Activated T-cell treated with anti-CD3 and anti-CD28 coated beads for 48 hours (primary cell): ENCODE measurements at places on chromosomes 5 and 9.

DNA sequence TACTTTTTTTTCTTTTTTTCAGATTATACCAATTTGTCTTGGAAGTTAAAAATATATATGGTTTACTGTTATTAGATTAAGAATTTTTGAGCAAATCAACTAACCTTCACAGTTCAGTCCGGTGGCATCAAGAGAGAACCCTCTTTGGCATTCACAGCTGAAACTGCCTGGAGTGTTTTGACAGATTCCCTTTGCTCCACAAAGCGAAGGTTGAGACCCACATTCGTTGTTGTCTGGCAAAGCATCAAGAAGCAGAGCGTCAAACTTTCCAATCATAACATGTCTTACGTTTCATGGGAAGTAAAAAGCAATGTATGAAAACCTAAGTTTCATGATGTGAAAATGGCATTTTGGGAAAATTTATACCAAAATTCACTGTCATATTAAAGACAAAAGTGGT is 190.2 kb downstream of the SLC12A2 start:
- no peak for DNase-seq

GRCh38 chr5:142900927-142901326 is 130.8 kb downstream of the ARHGAP26 start:
- DNase-seq: no peak

DNA sequence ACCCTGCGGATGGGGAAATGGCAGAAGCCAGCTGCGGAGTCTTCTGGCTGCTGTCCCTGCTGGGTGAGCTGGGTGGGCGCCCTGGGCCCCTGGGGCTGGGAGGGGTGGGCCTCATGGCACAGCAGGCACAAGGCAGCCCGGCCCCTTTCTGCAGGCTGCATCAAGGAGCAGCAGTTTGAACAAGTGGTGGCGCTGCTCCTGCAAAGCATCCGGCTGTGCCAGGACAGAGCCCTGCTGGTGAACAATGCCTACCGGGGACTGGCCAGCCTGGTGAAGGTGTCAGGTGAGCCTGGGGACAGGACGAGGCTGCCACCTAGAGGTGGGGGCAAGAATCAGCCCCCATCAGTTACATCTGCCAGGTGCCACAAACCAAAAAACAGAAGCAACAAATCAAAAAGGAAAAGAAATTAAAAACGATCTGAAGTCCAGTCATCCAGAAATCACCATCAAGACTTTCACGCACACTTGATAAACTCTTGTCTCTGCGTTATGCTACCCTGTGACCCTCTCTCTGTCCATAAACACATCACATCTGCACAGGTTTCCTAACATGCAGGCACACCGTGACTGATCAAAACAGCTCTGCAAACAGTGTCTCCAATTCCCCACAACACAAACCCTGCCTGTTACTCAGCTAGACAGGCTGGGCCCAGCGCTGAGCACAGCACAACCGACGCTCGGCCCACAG is 13.9 kb downstream of the REXO4 start:
- DNase-seq: peak; percentile 48

DNA sequence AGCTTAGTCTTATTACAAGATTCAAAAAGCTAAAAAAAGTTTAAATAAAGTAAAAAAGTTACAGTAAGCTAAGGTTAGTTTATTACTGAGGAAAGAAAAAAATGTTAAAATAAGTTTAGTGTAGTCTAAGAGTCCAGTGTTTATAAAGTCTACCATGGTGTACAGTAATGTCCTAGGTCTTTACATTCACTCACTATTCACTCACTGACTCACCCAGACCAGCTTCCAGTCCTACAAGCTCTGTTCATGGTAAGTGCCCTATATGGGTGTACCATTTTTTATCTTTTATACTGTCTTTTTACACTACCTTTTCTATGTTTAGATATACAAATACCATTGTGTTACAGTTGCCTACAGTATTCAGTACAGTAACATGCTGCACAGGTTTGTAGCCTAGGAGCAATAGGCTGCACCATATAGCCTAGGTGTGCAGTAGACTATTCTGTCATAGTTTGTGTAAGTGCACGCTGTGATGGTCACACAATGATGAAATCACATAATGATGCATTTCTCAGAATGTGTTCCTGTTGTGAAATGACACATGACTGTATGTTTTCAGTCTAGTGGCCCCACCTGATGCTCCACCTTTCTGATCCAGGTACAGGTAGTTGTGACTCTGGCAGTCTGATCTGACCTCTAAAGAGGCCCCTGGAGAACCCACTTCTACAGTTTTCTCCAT is 45.7 kb downstream of the SNX18 start:
- no peak for DNase-seq

- DNase-seq: no peak
These were observed 13.2 kb downstream of the NINJ1 start for GRCh38 chr9:93120846-93121315.

DNA sequence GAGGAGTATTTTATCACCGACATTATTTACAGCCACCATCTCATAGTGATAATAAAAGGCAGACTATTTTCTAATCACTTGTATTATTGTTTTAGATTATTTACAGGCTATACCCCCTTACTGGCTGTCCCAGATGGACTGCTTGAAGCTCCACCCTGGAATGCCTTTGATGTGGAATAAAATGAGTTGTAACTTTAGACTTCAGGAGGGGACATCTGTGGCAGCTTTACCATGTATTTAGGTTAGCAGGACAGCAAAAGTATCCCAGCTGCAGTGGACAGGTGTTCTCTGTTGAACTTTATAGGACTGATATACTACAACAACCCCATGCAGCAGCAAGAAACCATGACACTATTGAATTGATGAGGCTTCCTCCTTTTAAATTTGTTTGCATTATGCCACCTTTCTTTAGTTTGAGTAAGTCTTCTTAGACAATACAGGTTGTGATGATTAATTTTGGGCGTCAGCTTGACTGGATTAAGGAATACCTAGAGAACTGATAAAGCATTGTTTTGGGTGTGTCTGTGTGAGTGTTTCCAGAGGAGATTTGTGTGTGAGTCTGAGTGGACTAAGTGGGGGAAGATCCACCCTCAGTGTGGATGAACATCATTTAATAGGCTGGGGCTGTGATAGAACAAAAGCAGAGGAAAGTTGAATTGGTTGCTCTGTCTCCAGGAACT is 29.2 kb upstream of the C9orf57 start:
- DNase-seq: no peak

DNA sequence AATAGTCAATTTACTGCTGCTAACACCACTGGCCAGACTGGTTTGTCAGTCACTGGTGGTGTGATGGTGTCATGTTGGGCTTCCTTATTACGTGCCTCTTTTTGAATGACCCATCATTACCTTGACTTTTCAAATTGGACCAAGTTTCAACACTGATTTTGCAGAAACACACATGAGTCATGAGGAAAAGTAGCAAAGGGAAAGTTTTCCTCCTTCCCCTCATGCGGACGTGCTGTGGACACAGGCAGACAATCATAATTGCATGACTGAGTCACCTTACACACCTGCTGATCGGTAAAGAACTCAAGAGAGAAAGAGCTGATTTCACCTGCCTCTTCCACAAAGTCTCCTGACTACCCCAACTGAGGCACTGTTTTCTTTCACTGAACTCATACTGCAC is 324.5 kb downstream of the ARRDC3 start:
- no peak for DNase-seq

GRCh38 chr5:92371171-92371888 is 988.2 kb upstream of the ARRDC3 start:
- no peak for DNase-seq

DNA sequence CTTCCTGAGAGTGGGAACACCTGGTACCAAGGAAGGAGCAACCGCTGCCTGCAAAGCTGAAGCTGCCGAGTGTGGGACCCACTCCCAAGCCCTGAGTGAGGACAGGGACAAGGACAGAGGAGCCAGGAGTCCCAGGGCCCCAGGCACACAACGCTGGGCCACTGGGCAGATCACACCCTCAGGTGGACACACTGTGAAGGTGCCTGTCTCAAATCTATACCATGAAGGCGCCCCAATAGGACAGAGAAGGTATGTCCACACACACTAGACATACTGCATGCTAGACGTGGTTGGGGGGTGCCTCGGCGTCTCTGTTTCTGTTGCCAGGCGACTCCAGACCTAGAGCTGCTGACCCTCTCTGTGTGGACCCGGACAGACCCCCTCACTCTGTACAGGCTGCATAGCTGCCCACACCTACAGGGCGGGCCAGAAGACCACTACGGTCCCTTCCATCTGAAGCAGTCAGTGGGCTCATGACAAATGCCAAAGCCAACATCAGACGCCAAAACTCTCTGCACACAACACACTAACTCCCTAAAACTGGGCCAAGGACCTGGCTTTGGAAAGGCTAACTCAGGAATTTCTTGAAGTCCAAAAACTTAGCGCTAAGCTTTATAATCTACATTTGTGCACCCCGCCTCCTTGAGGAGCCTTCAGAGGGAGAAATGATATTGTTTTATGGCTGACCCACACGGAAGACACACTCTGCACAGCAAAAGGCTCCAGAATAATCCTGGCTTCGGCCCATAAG is 60.7 kb downstream of the ROR2 start:
- no peak for DNase-seq

- no peak for DNase-seq
These were observed 50.2 kb downstream of the PPP2R2B start for GRCh38 chr5:146828385-146828784.

DNA sequence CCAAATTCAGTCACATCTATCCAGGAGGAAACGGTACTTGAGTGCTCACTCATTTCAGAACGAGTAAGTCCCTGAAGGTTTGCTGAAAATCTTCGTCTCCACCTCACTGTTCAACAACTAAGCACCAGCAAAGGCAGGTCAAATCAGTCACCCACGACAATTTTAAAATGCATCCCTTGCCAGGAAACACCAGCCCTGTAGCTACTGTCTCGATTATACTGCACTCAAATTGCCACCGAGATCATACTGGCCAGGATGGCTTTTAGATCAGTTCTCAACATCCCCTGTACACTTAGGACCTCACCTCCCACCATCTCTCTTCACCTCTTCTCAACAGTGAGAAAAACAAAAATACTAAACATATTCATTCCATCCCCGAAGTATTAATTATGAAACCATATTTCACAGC is 298.6 kb downstream of the AGTPBP1 start:
- DNase-seq: no peak

- no peak for DNase-seq
These were observed 11.7 kb upstream of the CFAP157 start for GRCh38 chr9:127694890-127695720.

GRCh38 chr5:177496727-177497291 is 595 bp downstream of the PDLIM7 start:
- no peak for DNase-seq

- no peak for DNase-seq
These were observed at the start of gene RHOBTB3 for GRCh38 chr5:95730730-95731570. RHOBTB3 (plus strand) TSS chr5:95731336; CDS start chr5:95731683, 347 bp downstream.

DNA sequence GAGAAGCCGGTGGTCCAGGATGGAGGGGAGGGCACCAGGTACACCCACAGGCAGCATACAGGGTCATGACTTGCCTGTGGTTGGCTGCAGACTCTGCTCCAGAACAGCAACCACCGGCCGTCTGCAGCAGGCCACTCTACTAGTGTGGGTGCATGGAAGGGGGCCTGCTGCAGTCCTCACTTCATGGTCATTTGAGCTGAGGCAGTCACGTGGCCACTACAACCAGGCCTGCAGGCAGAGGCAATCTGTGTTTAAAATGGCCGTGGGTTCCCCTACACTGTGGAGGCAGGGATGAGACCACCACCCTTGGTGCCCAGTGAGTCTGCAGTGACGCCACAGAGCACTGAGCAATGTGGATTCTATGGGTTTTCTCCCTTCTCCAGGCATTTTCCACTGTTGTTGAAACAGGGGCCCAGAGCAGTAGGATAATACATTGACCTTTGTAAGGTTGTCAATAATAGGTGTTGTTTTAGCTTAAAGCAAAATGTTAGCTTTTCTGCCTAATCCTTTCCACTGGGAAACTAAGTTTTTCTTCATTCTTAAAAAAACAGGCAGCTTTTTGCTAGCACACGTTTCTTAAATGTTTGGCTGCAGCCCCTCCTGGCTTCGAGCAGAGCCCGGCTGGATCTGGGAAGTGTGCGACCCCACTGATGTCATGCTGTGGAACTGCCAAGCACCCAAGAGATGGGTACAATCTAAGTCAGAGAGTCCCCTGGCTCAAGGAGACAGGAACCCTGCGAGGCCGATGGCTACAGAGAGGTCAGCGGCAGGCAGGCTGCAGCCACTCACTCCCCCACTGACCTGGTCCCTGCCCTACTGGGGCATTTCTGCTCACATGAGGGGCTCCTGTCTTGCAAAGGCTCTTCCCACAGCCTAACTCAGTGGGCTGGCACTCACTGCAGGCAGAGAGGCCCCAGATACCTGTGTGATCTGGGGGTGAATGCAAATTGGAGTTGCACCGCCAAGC is 21.2 kb downstream of the GADD45G start:
- DNase-seq: no peak

DNA sequence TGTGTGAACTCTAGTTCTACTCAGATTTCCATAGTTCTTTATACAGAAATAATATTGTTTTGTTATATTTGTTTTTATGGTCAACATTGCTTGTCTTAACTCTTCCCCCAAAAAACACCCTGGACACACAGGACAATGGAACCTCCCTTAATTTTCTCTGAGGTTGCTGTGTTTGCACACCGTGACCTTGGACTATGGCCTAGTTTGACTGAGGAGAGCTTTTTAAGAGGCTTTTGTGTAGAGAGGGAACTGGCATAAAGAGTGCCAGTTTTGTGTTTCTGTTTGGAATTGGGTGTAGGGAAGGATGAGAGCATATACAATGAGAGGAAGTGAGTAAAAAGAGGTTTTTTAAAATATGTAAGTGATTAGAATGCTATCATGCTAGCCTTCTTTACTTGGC is 101.1 kb upstream of the MEF2C start:
- no peak for DNase-seq

GRCh38 chr9:94911986-94912635 is 185.6 kb downstream of the AOPEP start:
- no peak for DNase-seq

GRCh38 chr5:62341783-62342475 is 35.9 kb downstream of the KIF2A start:
- DNase-seq: peak; percentile 11

DNA sequence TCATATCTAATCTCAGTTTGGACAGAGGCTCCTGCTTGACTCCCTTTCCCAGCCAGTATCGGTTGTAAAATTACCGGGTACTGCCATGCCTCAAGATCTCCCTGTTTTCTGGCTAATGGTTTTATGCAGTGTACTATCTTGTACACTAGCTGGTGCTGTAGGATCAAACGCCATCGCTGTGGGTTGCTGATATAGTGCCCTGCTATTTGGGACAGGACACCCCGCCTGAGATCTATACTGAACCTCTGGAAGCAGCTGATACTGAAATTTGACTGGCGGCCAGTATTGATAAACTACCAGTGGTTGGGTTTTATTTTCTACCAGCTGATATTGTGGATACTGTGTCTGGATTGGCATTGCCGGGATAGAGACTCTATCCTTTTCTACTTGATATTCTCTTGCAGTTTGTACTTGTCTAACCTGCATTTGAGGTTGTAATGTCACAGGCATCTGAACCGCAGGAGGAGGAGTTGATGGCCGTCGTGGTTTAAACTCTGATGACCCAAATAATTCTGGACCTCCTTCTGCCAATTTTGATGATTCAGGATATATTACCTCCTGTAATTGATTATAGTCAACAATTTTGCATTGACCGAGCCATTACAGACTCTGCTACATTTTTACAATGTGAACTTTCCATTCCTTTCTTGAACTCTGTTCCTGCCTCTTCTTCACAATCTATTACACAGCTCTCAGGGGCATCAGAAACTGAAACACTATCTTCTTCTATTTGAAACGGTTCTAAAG is 112.5 kb upstream of the LARP1 start:
- no peak for DNase-seq

GRCh38 chr5:119358901-119359603 is 3.2 kb downstream of the TNFAIP8 start:
- DNase-seq: no peak

- DNase-seq: no peak
These were observed 85.8 kb upstream of the IL6ST start for GRCh38 chr5:56080375-56081052.

- no peak for DNase-seq
These were observed 343.6 kb downstream of the LRRC70 start for GRCh38 chr5:62922191-62922590.
